ENCODE measurements at places on chromosomes 7 and 10.

- no peak for DNase-seq
Observed at GRCh38 chr7:112411186-112411795, 39.0 kb upstream of the IFRD1 start.

DNA sequence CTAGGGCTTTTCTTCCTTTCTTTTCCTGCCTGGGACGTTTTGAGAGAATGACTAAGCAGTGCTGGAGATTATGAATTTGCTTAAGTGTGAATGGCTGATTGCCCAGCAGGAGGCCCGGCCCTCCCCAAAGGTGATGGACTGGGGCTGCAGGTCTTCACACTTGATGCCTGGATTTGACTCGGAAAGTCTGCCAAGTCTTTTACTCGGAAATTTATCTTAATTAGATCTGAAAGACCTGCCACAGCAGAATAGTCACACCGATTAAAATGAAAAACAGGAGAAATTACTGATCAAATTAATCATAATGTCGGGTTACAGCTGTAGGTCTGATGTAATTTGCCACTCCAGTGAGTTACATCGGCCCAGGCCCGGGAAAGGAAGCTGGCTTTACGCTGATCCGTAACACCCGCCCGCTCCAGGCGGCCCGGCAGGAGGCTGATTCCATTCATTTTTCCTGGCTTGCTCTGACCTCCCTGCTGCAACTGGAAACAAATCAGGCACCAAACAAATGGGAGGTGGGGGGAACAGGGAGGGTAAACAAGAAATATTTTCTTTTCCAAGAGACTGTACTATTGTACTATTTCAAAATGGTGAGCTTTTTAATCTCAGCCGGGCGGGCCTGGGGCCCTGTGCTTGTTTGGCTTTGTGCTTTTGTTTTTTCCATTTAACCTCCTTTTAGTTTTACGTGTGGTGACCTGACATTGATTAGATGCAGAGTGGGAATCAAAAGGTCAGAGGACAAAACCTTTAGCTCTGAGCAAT is 212.4 kb upstream of the YAE1 start:
- no peak for DNase-seq

DNA sequence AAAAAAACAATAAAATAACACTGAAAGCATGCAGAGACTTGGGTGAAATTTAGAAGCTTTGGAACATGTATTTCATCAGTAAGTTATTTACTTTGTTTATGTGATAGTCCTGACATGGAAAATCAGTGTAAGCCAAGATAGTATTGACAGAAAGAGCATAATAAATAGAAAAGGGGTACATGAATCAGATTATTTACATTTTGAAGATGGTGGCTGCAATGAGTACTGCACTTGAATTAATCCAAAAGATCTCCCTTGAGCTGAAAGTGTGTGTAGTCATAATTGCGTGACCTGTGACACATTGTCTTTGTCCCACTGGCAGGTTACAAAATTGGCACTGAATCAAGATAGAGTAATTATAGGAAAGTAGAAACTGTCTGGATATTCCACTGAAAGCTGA is 562.9 kb downstream of the GFRA1 start:
- no peak for DNase-seq

GRCh38 chr7:36923943-36924436 is 199.7 kb upstream of the AOAH start:
- DNase-seq = no peak

GRCh38 chr10:58305821-58306220 is 29.0 kb upstream of the UBE2D1 start:
- no peak for DNase-seq

DNA sequence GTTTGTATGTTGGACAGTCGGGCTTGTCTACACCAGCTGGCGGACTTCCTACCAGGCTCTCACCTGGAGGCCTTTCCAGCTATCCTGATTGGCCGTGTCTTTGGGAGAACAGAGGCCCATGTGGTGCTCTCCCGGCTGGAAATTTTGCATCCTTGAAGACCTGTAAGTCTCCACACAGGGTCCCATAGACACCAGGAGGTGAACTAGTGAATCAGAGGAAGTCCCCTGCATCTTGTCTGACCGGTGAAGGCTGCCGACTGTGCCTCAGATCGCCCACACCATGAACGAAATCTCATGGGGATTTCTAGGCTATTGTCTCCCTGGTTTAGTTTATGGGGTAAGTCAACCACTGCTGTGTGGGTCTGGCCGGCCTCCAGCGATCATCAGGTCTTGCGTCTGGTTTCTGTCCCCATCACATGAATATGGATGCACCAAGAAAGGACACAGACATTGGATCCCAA is 108.4 kb upstream of the LYZL2 start:
- DNase-seq = no peak

GRCh38 chr7:42478717-42479116 is 241.7 kb upstream of the GLI3 start:
- DNase-seq = no peak

GRCh38 chr10:91885362-91886079 is 23.8 kb downstream of the FGFBP3 start:
- DNase-seq = no peak

GRCh38 chr7:2602406-2603043 is 29.3 kb upstream of the TTYH3 start:
- DNase-seq = no peak

DNA sequence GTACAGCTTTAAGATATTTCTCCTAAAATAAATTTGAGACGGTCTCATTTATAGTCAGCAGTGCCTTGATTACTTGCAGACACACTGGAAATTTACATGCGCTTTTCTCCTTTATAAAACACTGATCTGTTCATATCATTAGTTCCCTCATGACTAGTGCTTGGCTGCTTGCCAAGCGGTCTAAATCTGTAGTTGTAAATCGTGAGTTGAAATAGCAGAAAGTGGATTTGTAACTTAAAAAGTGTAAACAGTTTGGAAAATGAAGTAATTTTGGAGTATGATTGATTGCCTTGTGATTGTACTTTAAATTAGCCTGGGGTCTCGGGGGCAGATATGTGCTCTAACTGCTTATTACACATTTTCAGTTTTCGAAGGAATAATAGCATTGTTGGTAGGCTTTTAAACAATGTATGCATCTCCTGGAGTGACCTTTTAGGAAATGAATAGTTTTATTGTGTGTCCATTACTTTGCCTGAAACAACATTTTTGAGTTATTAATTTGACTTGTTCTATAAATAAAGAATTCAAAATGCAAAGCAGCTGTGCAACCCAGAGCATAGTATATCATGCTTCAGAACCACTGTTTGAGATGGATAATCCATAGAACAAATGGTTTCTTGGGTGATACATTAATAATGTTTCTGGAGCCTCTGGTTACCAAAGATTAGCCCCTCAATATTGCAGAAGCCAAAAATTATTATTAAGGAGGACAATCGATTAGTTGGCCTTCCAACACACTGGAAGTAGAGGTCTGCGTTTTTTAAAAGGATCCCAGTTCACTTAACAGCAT is 73.3 kb downstream of the ARID5B start:
- DNase-seq = no peak

- DNase-seq = no peak
Observed at GRCh38 chr7:30979027-30979426, 15.3 kb downstream of the GHRHR start.

Measured in stimulated activated CD8-positive, alpha-beta memory T cell treated with anti-CD3 and anti-CD28 coated beads, Interleukin-15, amount 100 ng/mL, for 24 hours (primary cell).